ENCODE measurements at places on chromosomes 13 and 19.

DNA sequence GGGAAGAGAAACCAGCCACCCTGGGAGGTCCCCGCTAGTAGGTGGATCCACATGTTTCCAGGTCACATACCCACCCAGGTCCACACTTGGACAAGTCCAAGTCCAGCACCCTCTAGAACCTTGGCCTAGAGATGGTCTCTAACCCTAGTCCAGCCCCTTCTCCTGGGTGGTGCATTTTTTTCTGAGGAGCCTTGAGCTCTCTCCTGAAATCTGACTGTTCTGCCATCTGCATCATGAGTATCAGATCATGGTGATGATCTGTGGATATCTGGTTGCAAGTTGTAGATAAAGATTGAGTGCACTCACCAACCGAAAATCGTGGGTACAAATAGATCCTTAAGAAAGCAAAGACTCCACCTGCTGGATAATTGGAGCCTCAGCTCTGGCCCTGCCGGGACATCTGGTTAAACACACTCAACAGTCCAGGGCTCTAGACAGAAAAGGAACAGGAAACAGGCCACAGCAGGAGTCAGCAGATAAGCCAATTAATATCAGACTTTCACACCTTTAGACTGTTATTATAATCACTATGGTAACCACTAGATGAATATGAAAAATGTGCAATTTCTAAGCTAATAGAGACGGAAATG lies 41.1 kb downstream of the GPR12 start:
- DNase-seq: no peak

- peak; percentile 50 for DNase-seq
Observed at GRCh38 chr19:3210347-3211017, 14.0 kb upstream of the CELF5 start.

DNA sequence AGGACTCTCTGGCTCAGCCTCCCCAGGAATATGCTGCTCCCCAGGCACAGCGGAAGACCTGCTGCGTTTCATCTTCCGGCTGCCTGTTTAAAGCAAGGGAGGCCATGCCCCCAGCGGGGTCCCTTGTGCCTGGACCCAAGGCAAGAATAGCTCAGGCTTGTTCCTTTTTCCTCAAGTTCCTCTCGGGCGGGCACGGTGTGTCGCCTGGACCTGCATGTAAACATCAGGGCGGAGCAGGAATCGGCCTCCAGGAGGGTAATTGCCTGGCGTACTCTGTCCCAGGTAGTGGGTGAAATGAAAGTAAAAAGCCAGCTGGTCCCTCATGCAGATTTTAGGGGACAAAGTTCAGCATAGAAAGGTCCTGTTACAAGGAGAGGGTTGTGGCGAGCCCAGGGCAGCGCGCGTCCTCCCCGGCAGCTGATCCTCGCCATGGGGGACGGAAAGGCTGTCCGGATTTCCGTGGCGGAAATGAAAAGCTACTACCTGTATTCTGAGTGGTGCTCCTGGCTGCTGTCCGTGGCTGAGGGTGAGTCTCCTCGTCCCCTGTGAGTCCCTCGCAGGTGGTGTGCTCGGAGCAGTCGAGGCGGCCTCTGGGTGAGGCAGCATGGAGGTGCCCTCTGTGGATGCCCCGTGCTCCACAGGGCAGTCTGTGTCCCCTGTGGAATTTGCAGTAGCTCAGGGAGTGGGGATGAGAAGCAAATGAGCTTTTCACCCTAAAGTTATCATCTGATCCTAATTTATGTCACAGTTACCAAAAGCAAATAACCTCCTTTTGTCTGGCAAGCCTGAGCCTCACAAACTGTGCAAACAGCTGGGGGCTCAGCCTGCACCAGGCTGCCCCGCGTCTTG lies 16.2 kb downstream of the MCF2L start:
- no peak for DNase-seq

GRCh38 chr13:72383646-72384045 lies 343.8 kb downstream of the MZT1 start:
- DNase-seq: no peak

DNA sequence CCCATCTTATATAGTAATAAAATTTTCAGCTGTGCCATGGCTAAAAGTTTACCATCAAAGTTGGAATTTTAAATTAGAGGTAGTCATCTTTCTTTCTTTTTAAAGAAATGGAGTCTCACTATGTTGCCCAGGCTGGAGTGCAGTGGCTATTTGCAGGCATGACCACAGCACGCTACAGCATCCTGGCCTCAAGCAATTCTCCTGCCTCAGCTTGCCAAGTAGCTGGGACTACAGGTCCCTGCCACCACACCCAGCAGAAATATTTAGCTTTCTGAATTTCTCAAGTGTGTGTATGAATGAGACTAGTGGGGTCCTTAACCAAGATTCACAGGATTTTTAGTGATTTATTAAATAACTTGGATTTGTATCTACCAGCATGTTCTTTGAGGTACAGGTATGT lies 30.5 kb upstream of the USPL1 start:
- no peak for DNase-seq

GRCh38 chr19:18149596-18149975 lies 3.4 kb upstream of the PIK3R2 start:
- no peak for DNase-seq

Data from activated gamma-delta T cell treated with anti-CD3 and anti-CD28 coated beads, Interleukin-2, amount 50 U/mL, for 16 hours (primary cell).